ENCODE measurements at places on chromosomes 4 and X.

DNA sequence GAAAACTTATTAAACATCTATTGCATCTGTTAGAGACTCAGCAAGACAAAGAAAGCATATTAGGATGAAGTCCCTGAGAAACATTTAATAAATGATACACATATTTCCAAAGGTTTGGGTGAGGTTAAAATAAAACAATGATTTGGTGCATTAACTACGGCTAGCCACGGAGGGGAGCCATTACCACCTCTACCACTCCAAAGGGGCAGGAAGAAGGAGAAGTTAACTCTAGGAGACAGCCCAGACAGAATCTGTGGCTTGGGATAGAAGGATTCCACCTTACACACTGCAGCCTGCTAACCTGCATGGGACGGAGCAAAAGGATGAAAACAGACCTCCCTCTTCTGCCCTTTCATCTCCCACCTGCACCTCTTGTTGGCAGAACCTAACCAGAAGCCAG is 189.1 kb upstream of the C1QTNF7 start:
- DNase-seq = no peak

- no peak for DNase-seq
These were observed 89.3 kb upstream of the KLF3 start for GRCh38 chr4:38574559-38575333.

DNA sequence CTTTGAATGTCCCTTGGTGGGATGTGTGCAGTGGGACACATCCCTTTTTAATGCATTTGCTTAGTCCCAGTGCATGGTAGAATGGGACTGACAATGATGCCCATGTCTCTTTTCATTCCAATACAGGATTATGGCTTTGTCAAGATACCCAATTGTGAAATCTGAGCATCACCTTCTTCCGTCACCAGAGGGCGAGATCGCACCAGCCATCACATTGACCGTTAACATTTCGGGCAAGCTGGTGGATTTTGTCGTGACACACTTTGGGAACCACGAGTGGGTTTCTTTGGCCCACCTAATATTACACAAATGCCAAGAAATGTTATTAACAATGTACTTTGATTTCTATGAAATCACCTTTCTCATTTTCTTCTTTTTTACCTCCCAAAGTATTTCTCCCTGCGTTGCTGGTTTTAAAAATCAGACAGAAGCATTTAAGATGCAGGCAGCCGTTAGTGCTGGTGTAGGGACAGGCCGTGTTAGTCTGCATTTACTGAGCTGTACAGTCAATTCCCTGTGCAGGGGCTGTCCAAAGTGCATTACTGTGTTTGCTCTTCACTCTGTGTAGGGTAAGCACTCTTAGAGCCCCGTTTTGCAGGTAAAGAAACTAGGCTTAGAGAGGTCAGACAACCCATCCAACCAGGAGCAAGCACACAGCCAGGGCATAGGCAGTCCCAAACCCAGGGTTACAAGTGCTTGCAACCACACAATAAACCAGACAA is 46.5 kb downstream of the CWH43 start:
- no peak for DNase-seq

- no peak for DNase-seq
These were observed 278.9 kb upstream of the SFRP2 start for GRCh38 chr4:154067786-154068185.

DNA sequence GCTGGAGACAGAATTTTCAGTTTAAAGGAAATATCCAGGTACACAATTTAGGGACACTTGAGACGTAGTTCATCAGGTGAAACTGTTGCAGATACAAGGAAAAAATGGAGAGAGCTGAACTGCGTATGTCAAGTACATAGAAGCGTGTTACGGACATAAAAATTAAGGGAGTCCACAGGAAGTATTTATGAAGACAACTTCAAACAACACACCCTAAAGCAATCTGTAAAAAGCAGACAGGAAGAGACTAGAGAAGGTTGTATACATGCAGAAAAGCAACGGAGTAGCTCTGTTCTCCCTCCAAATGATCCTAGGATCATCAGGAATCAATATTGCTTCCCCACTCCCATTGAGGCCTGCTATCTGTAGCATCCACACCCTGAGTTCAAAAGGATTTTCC is 5.8 kb downstream of the CASK start:
- DNase-seq = no peak

- peak; percentile 66 for DNase-seq
These were observed at the start of gene PGRMC1 for GRCh38 chrX:119235872-119236622. PGRMC1 (plus strand) TSS chrX:119236285; CDS start chrX:119236364, 79 bp downstream.

GRCh38 chr4:174808836-174809235 is 20.2 kb downstream of the GLRA3 start:
- DNase-seq = no peak

DNA sequence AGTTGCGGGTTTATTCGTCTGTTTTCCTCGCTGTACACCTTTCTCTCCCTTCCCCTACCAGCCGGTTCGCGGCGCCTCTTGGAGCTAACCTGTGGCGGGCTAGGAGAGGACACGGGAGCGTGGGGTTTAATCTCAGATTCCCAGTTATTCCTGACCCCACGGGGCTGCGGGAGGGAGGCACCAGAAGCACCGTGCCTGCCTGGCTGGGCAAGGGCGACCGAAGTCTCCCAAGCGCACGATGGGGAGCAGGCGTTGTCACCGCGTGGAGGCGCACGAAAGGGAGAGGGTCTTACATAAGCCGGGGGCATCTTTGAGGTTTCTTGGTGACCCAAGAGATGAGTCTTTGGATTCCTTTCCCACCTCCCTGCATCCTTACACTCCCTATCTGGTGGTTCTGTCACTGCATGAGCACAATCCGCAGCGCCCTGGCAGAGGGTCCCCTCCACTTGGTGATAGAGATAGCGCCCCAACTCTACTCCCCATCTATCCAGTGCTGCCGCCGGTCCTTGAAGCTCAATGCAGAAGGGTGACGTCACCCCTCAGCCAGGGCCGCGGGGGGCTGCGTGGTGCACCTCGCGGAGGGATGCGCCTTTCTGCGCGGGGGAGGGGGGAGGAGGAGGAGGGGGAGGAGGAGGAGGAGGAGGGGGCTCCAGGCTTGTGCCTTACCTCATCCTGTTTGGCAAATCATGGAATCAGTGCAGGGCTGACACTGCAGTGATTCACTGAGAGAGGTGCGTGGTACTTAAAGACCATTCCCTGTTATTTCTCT is 793 bp downstream of the TSPAN7 start:
- DNase-seq = no peak

- DNase-seq = no peak
These were observed 36.0 kb downstream of the GAB3 start for GRCh38 chrX:154714925-154715324.

DNA sequence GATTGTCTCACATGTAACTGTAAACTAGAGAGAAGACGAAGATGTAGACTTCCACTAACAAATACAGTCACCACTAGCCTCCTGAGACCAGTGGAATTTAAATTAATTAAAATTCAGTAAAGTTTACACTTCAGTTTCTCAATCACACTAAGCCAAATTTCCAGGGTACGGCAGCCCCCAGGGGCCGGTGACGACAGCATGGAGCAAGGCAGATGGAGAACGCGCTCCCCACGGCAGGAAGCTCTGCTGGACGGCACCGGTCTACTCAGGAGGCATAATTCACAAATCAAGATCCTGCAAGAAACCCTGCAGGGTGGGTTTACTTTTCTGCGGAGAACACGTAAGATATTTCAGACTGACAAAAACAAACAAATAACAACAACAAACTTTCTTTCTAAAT is 80.7 kb downstream of the FAT1 start:
- no peak for DNase-seq

GRCh38 chrX:18793601-18794089 is 86.2 kb downstream of the PPEF1 start:
- no peak for DNase-seq

DNA sequence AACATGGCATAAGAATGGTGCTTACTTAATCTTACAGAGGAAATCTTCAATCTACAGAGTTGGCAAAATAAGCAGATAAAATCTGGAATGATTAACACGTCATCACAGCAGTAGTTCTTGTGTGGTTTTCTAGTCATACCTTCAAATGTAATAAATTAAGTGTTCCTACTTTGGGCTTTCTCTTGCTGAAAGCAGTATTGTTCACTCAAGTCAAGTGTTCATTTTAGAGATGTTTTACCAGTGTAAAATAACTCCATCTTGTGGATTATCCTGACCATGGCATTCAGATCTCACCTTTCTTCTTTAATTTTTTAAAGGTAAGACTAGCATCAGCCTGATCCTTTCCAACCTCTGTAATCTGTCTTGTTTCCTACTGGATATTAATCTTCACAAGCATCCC is 72.9 kb downstream of the ADAMTS3 start:
- no peak for DNase-seq

DNA sequence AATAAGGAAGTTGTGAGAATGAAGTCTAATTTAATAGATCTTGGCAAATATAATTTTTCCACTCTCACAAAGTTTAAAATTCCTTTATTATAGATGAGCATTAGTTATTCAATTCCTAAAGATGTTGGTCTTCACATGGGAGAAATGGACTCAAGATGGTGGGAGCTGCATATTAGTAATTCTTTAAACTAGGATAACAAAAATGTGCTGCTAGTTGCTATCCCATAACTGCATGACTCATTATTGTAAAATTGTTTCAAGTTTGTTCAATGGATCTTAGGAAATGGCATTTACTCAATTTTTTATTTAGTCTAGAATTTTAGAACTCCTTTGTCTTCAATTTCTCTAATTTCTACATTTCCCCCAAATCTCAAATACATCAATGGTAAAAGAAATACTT is 155.8 kb downstream of the ATP10D start:
- DNase-seq = no peak

- no peak for DNase-seq
These were observed 13.3 kb downstream of the UBA6 start for GRCh38 chr4:67687636-67688035.

GRCh38 chr4:89598602-89599001 is 238.4 kb downstream of the SNCA start:
- no peak for DNase-seq

GRCh38 chr4:16837475-16837874 is 61.0 kb downstream of the LDB2 start:
- no peak for DNase-seq

GRCh38 chr4:77600521-77601451 is 4.8 kb upstream of the CXCL13 start:
- no peak for DNase-seq

GRCh38 chr4:97367878-97368277 is 775.4 kb downstream of the STPG2 start:
- no peak for DNase-seq

DNA sequence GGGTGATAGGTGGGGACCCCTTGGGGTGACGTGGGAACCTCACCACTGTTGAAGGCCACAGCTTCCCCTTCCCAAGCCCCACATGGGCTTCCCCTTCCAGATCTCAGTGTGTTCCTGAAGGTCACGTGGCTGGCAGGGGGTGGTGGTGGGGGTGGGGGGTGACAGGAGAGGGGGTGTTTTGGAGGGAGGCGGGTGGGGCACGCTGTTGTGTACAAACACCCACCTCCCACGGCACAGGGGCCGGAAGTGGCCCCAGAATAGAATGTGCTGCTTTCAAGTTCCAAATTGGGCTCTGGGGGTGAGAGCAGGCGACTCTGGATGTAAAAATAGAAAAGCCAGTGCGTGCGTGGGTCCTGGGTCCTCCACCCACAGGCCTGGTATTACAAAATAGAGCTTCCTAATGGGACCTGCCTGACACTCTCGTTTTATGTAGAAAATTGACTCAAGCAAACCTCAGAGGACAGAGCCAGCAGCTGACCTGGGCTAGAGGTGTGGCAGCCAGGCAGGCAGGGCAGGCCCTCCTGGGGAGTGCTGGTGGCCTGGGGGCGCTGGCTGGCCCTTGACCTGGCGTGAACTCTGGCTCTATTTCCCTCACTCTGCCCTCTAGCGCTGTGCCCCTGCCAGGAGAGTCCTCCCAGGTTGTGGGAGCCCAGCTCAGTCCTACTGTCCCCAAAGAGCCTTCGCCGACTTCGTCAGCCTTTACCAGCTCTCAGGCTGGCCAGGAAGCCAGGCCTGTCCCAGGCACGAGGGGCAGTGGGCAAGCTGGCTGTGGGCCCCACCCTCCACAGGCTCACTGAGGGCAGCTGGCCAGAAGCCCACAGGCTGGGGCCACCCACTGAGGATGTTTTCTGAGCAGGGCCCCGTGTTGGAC is 5.4 kb upstream of the SH3BP2 start:
- DNase-seq = peak; percentile 53

- DNase-seq = no peak
These were observed 90.8 kb downstream of the AFF1 start for GRCh38 chr4:87025614-87026041.

- no peak for DNase-seq
These were observed 2334.6 kb downstream of the PCDH7 start for GRCh38 chr4:33054656-33055196.

DNA sequence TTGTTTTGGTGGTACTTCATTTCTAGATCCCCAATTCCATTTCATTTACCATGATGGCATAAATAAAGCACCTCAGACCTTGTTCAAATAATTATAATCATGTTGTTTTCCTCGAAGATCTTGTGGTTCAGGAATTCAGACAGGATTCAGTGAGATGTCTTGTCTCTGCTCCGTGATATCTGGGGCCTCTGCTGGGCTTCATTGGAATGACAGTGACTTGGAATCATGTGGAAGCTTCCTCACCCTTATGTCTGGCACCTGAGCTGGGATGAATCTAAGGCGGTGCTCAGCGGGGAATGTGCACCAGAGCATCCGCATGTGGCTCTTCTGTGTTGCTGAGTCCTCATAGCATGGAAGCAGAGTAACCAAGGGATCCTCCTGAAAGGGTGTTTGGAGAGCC is 132.2 kb downstream of the VEGFC start:
- DNase-seq = no peak

- DNase-seq = no peak
These were observed 264.2 kb downstream of the INPP4B start for GRCh38 chr4:142581881-142582280.

- no peak for DNase-seq
These were observed 824 bp downstream of the LRPAP1 start for GRCh38 chr4:3531318-3531878.

GRCh38 chr4:143555676-143556075 is 42.2 kb downstream of the SMARCA5 start:
- no peak for DNase-seq

DNA sequence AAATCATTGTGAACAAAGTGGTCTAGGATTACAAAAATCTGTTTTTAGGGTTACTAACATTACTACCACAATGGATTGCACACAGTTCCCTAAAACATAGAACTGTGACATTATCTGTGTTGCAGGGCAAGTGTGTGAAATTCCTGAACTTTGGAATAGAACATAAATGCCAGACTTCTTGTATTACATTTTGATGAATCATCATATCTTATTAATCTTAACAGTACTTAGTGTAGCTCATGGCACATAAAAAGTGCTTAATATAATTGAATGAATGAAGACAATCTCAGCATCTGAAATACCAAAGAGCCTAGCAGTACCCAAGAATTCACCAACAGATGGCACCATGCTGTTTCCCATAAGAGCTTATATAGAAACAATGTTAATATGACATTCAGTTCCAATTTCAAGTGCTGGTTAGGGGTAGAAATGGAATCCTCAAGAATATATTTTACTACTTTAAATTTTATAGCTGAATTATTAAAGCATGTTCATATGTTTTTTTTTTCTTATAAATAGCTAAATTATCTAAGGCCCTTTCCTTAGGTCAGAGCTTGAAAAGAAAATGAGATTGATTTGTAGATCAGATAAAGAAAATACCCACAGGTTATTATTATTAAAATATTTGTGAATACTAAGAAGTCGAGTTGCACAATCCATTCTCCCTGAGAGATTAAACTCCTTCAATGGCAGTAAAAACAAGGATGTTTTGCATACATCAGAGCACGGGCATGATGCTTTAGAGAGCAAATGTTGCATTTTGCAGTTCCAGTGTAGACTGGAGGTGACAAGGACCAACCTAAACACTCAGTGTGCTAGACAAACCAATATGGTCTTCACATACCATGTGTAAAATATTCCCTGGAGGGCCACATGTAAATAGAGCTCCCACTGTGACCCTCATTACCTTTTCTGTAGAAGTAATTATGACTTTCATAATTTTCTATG is 25.7 kb upstream of the SHISA3 start:
- DNase-seq = peak; percentile 17

All from GM18507 (cell line).